ENCODE measurements at places on chromosomes 13 and 19.

DNA sequence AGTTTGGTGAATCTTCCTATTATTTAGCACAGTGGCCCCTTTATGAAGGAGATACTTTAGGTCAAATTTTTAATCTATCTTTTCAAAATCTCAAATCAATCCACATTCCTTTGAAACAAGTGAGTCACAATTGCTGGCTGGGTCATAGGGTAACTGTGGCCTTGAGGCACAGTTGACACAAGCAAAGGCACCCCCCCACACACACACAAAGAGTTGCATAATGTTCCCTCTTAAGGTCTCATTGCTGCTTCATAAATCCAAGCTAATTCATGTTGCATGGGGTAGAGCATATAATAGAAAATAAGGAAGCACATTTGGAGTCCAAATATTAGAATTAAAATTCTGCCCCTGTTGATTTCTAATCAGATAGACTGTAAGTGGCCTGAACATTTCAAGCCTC lies 171.5 kb downstream of the DLEU7 start:
- DNase-seq: no peak

- DNase-seq: no peak
Observed at GRCh38 chr19:50820086-50820485, 3.5 kb downstream of the KLK1 start.

DNA sequence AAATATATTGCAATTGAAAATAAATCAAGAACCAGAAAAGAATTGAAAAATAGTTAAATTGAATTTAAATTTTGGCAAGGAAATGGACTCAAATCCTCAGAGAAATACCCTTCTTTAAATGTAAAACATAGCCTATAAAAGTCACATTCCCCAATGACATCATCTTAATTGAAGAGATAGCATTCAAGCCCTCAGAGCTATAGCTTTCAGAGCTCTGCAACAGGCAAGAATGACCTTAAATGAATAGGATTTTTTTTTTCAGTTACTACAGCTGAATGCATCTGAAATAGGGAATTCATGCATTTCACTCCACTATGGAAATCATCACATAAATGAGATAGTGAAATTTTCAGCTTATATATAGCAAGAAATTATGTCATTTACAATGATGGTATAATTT lies 1049.0 kb downstream of the OLFM4 start:
- no peak for DNase-seq

DNA sequence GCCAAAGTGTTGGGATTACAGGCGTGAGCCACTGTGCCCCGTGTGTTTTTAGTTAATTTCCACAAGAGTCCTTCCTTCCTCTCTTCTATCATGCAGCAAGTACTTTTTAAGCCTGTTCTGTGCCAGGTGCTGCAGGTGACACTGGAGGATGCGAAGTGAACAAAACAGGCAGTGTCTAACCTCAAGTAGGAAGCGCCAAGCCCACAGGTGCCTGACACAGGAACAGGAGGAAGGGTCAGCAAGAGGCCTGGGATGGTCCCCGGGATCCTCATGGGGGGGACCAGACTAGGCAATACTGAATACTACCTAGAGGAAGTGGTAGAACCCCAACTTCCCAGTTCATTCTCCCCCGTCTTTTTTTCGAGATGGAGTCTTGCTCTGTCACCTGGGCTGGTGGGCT lies 1.8 kb upstream of the CALR start:
- DNase-seq: no peak

GRCh38 chr19:16330368-16330801 lies 5.8 kb downstream of the KLF2 start:
- peak; percentile 94 for DNase-seq

DNA sequence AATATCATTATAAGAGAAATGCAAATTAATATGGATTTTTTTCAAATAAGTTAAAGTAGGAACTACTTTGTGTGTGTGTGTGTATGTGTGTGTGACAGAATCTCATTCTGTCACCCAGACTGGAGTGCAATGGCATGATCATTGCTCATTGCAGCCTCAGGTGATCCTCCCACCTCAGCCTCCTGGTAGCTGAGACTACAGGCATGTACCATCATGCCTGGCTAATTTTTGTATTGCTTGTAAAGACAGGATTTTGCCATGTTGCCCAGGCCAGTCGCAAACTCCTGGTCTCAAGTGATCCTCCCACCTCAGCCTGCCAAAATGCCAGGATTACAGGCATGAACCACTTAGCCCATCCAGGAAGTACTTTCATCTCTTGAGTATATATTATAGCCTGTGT lies 3.2 kb upstream of the ERVV-2 start:
- no peak for DNase-seq

Data from stimulated activated CD4-positive, alpha-beta T cell treated with anti-CD3 and anti-CD28 coated beads, Interleukin-15, amount 100 ng/mL, for 48 hours (primary cell).